ENCODE measurements at places on chromosomes 11 and 22.

GRCh38 chr11:97123237-97123636 is 733.4 kb downstream of the JRKL start:
- no peak for DNase-seq

- no peak for DNase-seq
Observed at GRCh38 chr11:62108971-62109404, 14.8 kb upstream of the INCENP start.

- no peak for DNase-seq
Observed at GRCh38 chr11:35598254-35599125, 19.8 kb upstream of the FJX1 start.

DNA sequence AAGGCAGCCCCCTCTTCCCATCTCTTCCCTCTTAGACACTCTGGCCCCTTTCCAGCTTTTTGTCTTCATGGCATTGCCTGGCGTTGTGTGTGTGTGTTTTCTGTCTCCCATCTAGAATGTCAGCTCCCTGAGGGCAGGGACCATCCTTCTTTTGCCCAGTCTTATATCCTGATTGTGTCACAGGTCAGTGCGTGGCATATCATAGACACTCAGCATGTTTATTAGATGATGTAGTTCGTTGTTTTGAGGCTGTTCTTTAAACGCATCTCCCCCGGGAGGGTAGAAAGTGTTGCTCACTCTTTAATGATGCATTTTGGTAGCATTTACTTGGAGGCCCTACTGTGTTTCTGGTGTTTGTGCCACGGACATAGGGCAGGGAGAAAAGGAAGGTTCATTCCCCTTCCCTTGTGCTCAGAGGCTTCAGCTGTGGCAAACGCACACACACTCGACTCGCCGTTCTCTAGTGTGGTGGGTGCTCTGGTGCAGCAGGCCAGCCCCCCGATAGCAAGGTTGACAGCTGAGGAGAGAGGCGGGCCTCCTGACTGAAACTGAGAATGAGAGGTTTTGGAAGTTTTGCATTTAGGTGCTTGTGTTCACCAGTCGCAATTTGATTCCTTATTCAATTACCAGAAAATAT is 60.2 kb downstream of the TNRC6B start:
- DNase-seq: no peak

Data from CD4-positive, alpha-beta T cell treated with Interleukin-2 at 100 ng/mL for 4 hours (primary cell).